ENCODE measurements at places on chromosomes 7 and 10. TPM values are rescaled to one million over a fixed set of nuclear protein-coding genes. Genes with fewer than 3 reads are reported as not detected.

ZNF488 gene
- 3.9 TPM for total RNA-seq

PRPS1L1 gene
- total RNA-seq: not detected

GRCh38 chr7:148712678-148713329 lies 14.1 kb downstream of the CUL1 start:
- DNase-seq: no peak

CPVL gene
- total RNA-seq: 10.3 TPM

GRCh38 chr10:129194181-129194870 lies 272.7 kb upstream of the MGMT start:
- no peak for DNase-seq

GRCh38 chr10:851901-852300 lies 79.6 kb downstream of the LARP4B start:
- no peak for DNase-seq

TMEM273 gene
- total RNA-seq: not detected

DNA sequence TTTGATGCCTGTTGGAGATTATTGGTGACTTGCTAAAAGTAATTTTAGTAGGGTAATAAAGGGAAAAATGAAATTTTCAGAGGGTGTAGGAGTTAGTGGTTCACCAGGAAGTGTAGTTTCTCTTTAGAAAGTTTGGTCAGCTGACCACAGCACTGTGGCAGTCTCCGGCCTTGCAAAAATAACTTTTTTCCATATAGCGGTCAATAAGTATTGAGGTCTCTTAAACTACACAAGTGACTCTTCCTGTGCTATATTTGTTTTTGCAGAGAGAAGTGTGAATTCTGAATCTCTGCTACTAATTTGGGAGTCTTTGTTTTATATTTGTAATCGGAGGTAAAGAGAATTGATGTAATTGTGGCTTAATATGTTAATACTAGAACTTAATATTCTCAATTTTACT lies 24.3 kb downstream of the PTPN12 start:
- no peak for DNase-seq

EFCAB10 gene
- 1.7 TPM for total RNA-seq

SGMS1 gene
- 29.1 TPM for total RNA-seq

GRCh38 chr10:131433568-131433967 lies 122.0 kb upstream of the TCERG1L start:
- no peak for DNase-seq

- no peak for DNase-seq
Observed at GRCh38 chr10:12025591-12025990, 17.0 kb downstream of the UPF2 start.
